ENCODE measurements at places on chromosomes 7 and 10. TPM values are rescaled to one million over a fixed set of nuclear protein-coding genes. Genes with fewer than 3 reads are reported as not detected.

GRCh38 chr7:152871678-152872060 lies 112.1 kb downstream of the ACTR3B start:
- DNase-seq: no peak

DNA sequence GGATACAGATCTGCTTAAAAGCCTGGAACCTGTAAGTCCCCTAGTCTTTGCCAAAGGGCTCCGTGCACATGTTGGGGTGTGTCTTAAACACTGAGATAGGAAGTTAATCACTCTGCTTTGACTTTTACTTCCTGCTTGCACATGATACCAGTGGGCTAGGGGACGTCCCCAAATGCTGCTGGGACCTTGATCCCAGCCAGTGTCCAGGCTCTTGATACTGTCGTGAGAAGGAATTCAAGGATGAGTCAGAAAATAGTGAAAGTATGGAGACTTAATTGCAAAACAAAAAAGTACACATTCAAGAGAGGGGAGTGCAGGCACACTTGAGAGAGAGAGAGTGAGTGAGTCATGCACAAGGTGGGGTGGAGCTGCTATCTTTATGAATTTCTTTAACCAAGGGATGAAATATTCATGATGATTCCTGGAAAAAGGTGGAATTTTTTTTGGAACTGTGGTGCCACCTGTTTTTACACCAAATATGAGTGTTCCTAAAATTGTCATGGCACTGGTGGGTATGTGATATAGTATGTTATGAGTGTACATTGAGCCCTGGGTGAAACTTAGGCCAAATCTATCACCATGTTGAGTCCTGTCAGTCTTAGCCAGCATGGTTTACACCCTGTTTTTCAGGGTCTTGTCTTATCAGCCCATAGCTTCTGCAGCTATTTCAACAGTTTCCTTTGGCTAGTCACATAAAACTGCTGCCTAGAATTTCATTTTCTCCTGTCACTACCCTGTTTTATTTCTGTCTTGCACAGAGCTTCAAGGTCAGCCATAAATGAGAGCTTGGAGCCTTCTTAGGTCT lies 88.3 kb upstream of the CYP26C1 start:
- no peak for DNase-seq

The NUTM2B gene
- total RNA-seq: under 0.01 TPM

The ITPRID1 gene
- not detected for total RNA-seq

The C7orf57 gene
- total RNA-seq: not detected

All from dermis microvascular lymphatic vessel endothelial cell (primary cell).